ENCODE measurements at places on chromosomes 7 and 10.

- DNase-seq: no peak
Measured at GRCh38 chr10:86410542-86411124, 44.0 kb upstream of the GRID1 start.

DNA sequence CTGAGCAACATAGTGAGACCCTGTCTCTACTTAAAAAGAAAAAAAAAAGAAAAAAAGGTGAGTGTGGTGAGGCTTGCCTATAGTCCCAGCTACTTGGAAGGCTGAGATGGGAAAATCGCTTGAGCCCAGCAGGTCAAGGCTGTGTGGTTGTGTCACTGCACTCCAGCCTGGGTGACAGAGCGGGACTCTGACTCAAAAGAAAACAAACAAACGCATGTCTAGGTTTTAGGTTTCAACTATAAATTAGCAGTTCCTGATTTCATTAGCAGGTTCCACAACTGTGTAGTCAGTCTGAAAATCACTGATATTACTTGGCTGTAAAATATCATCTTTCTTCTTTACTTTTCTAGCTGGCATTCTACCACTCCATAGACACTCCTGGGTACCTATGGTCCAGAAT, 155.7 kb upstream of the HGF start:
- DNase-seq: no peak

DNA sequence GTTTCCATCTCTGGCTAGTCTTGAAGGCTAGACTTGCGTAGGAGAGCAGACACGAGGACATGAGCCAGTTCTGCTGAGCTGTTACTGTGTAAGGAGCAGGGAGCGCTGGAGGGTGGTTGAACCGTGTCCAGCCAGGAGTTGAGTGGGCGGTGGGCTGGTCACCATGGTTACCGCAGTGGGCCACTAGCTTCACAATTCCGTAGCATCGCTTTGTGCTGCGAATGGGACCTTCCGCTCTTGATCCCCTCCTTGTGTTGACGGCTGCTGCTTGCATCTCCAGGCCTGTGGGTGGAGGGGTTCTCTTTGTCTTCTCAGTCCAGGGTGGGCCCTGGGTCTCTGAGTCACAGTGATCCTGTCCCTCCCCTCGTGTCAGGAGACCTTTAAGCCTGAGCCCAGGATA, 49.4 kb upstream of the OCM start:
- no peak for DNase-seq

DNA sequence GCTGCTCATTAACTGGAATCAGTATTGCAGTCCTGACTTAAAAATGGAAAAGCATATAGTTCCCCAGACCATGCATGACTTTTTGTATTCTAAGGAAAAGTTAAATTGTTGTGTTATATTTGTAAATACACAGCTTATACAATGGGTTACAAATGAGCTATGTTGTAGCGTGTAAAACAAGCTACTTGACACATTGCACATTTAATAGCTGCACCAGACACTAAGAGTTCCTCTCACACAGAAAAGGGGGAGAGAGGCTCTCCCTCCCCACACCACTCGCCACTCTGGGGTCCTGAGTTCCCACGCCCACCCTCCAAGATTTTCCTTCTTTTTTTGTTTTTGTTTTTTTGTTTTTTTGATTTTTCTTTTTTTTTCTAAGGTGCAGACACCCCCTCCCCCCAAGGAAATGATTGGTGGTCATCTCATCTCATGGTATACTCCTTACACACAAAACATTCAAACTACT, 6.3 kb downstream of the KLF6 start:
- DNase-seq: no peak

GRCh38 chr7:17185690-17186070, 112.8 kb upstream of the AHR start:
- peak; percentile 21 for DNase-seq

DNA sequence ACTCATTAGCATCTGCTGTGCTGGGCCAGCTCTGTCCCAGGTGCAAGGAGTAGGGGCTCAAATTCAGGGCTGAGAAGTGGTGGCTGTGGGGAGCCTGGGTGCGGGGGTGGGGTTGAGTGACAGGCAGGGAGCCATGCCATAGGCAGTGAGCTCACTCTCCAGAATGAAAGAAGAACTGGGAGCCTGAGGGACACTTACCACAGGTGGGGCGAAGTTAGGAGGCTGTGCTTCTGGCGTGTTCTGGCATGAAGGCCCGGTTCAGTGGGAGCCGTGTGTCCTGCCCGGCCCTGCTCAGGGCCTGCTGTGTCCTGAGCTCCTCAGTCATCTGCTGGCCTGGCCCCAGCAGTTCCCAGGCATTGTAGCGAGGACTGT, 62.5 kb downstream of the MKI67 start:
- no peak for DNase-seq

DNA sequence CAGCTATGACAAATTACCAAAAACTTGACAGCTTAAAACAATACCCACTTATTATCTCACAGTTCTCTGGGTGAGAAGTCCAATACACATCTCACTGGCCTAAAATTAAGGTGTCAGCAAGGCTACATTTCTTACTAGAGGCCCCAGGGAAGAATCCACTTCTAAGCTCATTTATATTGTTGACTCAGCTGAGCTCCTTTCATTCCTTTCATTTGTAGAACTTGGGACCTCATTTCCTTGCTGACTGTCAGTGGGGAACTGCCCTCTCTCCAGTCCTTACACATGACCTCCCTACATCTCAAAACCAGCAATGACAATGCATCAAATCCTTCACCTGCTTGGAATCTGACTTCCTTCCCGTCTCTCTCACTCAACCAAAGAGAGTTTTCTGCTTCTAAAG, 240.3 kb downstream of the IPMK start:
- no peak for DNase-seq

DNA sequence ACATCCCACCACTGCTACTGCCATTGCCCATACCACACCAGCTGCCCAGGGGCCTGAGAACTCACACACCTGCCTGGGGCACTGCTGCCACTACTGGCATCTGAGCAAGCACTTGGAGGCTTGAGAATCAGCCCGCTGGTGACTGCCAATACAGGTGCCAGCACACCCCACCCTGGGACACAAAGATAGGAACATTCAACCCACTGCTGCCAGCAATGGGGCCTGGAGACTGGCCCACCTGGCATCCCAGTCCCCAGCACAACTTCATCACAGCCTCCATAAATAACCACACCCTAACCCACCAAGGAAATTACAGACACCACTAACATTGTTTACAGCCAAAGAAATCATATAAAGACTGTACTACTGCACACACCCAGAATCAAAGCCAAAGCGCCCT, 115.9 kb downstream of the SLC16A9 start:
- DNase-seq: no peak

DNA sequence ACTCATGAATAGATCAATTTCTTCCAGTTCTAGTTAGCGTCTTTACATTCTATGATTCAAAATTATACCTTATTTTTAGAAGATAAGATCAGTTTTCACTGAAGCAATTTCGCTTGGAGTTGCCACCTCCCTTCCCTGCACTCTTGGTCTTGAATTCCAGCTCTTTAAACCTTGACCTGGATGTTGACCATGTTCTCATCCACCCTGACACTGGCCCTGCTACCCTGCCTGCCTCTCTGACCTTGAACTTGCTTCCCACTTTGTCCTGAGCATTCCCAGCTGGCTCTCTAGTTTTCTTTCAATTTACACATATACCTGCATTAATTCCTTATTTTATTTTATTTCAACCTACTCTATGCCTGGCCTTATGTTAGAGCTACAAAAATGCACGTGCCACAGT, 274.9 kb upstream of the IGFBP3 start:
- no peak for DNase-seq

- peak; percentile 66 for DNase-seq
Measured at GRCh38 chr10:4656576-4657194, 169.3 kb upstream of the AKR1E2 start.

- DNase-seq: no peak
Measured at GRCh38 chr7:31811650-31812461, 124.8 kb downstream of the PPP1R17 start.

GRCh38 chr10:126454045-126454751, 65.9 kb upstream of the ADAM12 start:
- DNase-seq: no peak

DNA sequence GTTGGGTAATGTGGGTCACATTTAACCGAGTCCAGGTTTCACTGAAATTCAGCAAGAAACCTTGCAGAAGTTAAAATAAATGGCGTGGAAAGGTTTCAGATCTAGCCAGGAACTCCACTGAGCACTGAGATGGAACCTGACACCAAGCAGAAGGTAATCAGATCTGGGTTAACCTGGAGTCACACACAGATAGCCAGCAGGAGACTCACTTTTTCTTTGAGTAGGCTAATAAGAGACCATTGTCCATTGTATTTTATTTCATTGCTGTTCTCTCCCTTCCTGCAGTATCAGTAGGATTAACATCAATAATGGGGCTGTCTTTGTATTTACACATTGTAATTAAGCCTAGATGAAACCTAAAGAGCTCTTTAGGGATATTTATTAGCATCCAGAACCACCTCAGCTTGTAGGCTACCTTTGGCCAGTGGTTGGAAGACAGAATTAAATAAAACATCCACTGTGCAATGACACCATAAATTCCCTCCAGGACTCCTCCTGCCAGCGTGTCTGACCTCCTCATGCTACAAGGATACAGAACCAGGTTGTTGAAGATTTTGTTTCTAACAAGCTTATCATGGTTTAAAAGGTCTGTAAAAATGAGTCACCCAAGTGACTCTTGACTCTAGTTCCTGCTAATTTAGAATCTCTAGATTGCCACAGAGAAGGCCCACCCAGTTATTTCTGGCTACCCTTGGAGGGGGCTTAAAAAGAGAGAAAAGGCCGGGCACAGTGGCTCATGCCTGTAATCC, 151.1 kb downstream of the SORCS1 start:
- no peak for DNase-seq

DNA sequence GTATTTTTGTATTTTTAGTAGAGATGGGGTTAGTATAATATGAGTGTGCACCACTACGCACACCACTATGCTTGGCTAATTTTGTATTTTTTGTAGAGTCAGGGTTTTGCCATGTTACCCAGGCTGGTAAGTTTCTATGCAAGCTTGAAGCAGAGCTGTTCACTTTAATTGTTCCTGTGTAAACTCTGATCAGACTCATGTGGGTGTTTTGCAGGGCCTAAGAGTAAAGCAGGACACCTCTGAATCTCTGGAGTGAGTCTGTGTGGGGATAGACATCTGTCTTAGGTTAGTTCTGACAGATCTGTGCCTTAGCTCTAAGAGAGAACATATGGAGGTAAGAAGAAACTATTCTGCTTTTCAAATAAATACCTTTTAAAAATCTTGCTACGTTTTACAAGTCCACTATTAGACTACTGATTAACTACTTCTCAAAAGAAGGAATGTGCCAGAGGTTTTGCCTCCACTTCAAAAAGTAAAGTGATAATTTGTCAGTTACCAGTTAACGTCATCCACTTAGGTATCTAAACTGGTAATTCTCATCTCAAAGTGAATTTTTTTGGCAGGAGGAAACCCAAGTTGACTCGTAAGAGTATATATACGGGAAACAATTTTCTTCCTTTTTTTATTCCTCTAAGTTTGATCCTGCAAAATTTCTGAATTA, 1.1 kb downstream of the COL17A1 start:
- no peak for DNase-seq

GRCh38 chr10:60234551-60234950, 155.1 kb downstream of the ANK3 start:
- no peak for DNase-seq

DNA sequence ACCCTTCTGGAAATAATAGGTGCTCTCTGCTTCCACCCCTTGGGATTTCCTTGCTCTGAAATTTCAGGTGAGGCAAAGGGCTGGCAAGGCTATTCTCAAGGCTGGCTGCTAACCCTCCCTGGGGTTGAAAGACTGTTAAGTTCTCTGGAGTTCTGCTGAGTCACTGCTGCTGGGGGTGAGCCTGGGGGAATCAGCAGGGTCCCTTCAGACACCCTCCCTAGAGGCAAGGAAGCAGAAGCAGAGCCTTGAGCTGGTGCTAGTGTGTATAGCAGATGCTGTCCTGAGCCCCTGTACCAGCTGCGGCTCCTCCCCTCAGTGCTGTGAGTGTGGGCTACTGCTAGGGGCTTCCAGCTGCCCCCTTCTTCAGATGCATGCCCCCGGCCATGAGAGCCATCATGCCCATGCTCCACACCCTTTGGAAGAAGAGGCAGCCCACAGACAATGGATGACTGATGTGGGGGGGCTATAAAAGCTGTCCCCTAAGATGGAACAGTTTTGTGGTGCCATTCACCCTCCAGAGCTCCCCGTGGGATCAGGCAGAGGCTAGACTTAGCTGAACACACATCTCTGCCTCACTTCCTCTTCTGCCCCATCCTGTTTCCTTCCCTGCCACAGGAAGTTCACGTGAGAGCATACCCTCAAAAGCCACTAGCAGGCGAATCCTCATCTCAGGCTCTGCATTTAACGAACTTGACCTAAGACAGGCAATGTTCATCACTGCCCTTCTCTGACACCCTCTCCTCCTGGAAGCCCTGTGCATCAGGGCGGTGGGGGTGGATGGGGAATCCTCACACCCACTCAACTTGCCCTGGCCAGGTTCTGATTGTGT, 91.8 kb downstream of the SH3PXD2A start:
- DNase-seq: peak; percentile 48

- DNase-seq: no peak
Measured at GRCh38 chr7:112744818-112745217, 45.4 kb downstream of the TMEM168 start.

GRCh38 chr7:36115448-36116321, 37.4 kb upstream of the EEPD1 start:
- DNase-seq: peak; percentile 69

GRCh38 chr10:28711041-28711440, 33.7 kb downstream of the BAMBI start:
- no peak for DNase-seq

DNA sequence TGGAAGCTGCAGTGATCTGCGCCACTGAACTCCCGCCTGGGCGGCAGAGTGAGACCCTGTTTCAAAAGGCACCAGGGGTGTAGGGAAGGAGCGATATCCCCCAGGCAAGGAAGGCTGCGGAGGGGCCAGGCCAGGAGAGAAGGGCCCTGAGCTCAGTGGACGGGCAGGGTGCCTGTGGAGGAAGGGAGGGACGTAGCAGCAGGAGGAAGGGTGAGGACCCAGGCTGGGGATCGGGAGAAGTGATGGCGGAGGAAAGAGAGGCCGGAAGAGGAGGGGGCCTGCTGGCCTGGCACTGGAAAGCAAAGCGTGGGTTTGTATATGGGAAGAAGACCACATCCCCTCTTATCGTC, 45.6 kb downstream of the ALOX5 start:
- DNase-seq: no peak

- DNase-seq: no peak
Measured at GRCh38 chr7:149780636-149781419, 7.4 kb upstream of the ZNF467 start.

DNA sequence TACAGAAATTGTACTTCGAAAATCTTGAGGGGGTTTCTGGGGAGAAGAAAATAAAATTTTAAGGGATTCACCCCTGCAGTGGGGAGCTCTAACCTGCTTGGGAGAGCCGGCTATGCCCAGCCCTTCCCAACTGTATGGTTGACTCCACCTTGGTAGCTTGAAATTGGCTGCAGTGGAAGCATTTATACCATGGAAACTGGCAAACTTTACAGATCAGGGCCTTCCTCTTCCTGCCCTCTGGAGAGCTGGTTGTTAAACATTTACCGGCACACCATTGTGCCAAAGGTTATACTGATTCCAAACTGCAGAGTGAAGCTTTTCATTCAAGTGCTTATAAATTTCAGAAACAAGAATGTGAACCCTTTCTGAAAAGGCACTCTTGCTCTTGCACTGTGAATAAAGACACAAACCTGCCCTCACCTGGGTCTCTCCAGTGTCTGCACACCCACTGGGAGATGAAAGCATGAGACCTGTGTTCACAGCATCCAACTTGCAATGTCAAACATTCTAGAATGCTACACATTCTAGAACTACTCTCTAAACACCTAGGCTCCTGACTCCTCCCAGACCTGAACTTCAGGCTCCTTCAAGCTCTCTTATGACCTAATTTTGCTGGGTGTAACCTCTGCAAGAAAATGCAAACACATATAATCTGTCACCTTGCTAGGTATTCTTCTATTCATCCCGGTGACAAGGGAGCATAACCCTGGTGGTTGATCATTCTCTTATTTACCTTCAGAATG, 44.7 kb downstream of the ABLIM1 start:
- no peak for DNase-seq
